ENCODE measurements at places on chromosomes 3 and 15. TPM values are rescaled to one million over a fixed set of nuclear protein-coding genes. Genes with fewer than 3 reads are reported as not detected.

DNA sequence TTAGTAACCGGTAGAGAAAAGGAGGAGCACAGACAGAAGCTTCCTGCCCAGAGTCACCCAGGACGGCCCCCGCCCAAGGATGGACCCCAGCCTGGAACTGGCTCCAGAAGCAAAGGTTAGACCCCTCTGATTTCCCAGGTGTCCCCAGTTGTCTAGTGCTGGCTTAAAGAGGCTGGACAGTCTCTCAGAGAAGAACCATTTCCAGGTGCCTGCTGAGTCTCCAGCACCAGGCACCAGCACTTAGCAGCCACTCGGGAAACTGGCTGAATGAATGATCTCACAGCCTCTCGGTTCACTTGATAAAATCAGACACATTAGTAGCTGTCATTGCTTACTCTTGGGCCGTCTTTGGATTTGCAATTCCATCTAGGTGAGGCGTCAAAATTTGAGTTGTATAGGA, 139.7 kb upstream of the HES1 start:
- H3K27me3 ChIP-seq, result peaks cover 41% of the 10 kb centered on the region
- DNase-seq, result no peak
- no peak overlapping the region for H3K27ac ChIP-seq
- no peaks in the 10 kb centered on the region for H3K4me1 ChIP-seq
- H3K4me3 ChIP-seq, result no peak overlapping the region

GRCh38 chr15:48624700-48625099, 20.8 kb downstream of the FBN1 start:
- peaks cover 11% of the 10 kb centered on the region for H3K4me1 ChIP-seq
- no peaks in the 10 kb centered on the region for H3K27me3 ChIP-seq
- no peak for DNase-seq
- no peak overlapping the region for H3K4me3 ChIP-seq
- peaks cover 13% of the 10 kb centered on the region for H3K36me3 ChIP-seq

DNA sequence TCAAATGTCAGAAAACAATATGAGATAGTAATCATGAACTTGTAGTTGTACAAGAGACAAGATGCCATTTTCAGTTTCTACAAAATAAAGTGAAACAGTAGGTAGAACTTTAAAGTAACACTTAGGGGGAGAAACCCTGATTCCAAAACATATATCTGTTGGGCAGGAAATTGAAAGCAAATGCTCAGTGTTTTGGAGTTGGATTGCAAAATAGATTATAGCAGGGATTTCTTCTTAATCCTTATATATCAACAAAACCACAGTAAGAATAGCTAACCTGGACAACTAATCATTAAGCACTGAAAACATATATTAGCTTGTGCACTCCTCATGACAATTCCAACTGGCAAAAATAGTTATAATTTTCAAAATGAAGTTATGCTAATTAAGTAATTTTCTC, 46.9 kb downstream of the COMMD2 start:
- H3K4me1 ChIP-seq, result peaks cover 8% of the 10 kb centered on the region
- no peaks in the 10 kb centered on the region for H3K36me3 ChIP-seq
- no peak overlapping the region for H3K4me3 ChIP-seq
- DNase-seq, result no peak
- no peaks in the 10 kb centered on the region for H3K27me3 ChIP-seq

Gene SPSB4
- total RNA-seq, result not detected

- no peak for DNase-seq
- no peaks in the 10 kb centered on the region for H3K4me1 ChIP-seq
Observed at GRCh38 chr15:66129586-66129985, 124.0 kb downstream of the MEGF11 start.

Gene GOLGA6D
- total RNA-seq, result not detected

DNA sequence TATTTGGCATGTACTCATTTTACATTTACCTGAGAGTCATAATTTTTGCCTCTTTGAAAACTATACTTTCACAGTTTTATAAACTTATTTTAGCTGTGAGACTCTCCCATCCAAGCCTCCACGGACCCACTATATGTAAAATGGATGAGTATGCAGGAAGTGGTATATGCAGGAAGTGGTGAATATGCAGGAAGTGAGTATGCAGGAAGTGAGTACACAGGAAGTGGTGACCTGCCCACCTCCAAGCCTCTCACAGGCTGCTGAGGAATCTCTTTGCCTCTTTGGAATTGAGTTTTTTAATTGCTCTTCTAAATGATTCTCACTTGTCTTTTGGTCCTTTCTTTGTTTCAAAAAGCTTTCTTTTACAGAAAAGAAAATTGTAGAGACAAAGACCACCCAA, 85.2 kb downstream of the KBTBD8 start:
- H3K27me3 ChIP-seq, result no peaks in the 10 kb centered on the region
- no peaks in the 10 kb centered on the region for H3K4me1 ChIP-seq
- no peaks in the 10 kb centered on the region for H3K36me3 ChIP-seq
- H3K27ac ChIP-seq, result no peak overlapping the region
- DNase-seq, result peak; percentile 62
- H3K4me3 ChIP-seq, result no peak overlapping the region

GRCh38 chr3:132625613-132626012, 28.5 kb downstream of the ACKR4 start:
- no peak for DNase-seq
- no peaks in the 10 kb centered on the region for H3K27me3 ChIP-seq
- H3K4me3 ChIP-seq, result no peak overlapping the region
- no peak overlapping the region for H3K27ac ChIP-seq
- H3K36me3 ChIP-seq, result peaks cover 8% of the 10 kb centered on the region

- H3K27ac ChIP-seq, result no peak overlapping the region
- peaks cover 40% of the 10 kb centered on the region for H3K36me3 ChIP-seq
- DNase-seq, result peak; percentile 51
- H3K27me3 ChIP-seq, result no peaks in the 10 kb centered on the region
- H3K4me1 ChIP-seq, result no peaks in the 10 kb centered on the region
Observed at GRCh38 chr15:66498501-66499386, 1.2 kb upstream of the SNAPC5 start.

Gene MYO9A
- 49.5 TPM for total RNA-seq

DNA sequence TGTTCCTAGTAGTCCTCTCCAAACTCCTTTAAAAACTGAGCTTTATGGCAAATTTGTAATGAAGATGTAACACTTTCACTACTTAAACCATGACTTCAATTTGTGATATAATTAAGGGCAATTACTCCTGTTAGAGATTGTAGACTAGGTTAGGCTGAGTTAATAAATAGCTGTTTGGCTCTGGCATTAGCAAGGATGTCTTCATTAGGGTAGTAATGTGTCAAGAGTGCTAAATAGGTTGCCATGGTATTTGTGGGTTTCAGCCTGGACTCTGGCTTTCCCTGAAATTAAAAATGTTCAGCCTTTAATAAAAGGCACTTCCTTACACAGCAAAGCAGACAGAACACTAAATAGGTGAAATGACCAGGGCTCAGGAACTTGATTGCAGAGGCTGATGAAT, 71.9 kb downstream of the GHSR start:
- peaks cover 52% of the 10 kb centered on the region for H3K36me3 ChIP-seq
- H3K27me3 ChIP-seq, result no peaks in the 10 kb centered on the region
- DNase-seq, result no peak
- H3K4me1 ChIP-seq, result peaks cover 2% of the 10 kb centered on the region
- H3K27ac ChIP-seq, result no peak overlapping the region

DNA sequence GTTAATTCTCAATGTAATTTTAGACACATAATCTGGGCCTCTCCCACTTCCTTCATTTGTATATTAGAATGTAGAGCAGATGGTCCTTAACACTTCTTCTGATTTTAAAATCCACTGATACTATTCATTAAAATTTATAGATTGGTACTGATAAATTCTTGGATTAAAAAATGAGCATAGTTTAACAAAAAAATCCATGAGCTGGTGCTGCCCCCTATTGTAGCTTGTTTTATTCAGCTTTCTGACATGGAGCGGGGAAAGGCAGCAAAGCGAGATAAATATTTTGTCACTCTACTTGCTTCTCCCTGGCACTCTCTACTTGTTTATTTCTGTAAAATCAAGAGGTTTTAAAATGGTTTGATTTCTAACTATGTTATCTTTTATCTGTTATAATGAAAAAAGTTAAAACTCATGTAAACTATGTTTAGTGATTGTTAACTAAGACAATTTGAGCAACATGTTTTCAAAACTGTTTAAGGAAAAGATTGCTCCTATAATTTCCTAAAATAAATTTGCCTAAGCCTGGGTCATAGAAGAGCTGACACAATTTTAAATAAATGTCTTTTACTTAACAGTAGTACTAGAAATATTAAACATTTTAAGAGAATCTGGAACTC, 26.5 kb upstream of the PLOD2 start:
- H3K27ac ChIP-seq, result no peak overlapping the region
- no peaks in the 10 kb centered on the region for H3K27me3 ChIP-seq
- H3K4me3 ChIP-seq, result no peak overlapping the region
- no peaks in the 10 kb centered on the region for H3K4me1 ChIP-seq
- H3K36me3 ChIP-seq, result no peaks in the 10 kb centered on the region

Gene CCR8
- not detected for total RNA-seq

DNA sequence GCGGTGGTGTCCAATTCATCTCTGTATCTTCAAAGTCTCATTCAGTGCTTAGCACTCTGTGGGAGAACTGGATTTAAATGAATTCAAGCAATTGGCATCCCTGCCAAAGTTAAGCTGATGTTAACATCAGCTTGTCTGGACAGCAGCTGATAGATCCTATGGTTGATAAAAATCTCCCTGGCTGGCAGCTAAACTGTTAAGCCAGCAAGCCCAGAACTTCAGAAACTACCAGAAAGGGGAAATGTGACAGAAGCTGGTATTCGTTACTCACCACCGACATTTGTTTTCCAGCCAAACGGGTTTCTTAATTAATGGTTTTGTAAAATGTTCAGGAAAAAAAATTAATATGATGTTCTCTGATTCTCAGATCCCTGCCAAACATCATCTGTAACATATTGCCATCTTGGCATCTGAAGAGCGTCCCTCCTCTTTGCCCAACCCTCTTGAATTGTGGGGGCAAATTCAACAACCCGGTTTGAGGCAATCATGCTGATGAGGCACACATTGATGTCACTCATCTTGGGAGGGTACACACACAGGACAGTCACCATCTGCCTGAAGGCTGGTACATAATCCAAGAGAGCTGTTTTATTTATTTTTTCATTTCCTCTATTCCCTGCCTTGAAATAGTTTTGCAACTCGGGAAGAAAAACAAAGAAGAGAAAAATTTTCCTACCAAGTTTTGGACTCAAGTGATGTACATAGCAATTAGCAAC, 76.3 kb upstream of the ABHD17C start:
- H3K4me3 ChIP-seq, result no peak overlapping the region
- DNase-seq, result peak; percentile 21
- no peaks in the 10 kb centered on the region for H3K27me3 ChIP-seq
- peaks cover 32% of the 10 kb centered on the region for H3K4me1 ChIP-seq

DNA sequence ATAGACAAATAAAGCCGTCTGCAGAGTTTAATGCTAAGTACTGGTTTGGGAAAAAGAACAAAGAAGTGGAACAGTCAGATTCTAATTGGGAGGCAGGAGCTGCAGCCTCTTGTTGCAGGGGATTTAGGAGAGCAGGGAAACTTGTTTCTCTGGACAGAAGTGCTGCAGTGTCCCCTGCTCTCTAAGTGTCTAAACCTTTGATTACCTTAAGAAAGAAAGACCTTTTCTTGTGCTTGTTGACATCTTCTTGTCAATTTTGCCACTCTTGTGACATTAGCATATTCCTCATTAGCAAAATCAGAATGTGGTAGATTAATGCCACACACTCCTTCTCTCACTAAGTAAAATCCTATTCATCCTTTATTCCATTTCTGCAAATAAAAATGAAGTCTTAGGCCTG, 38.8 kb downstream of the TRAT1 start:
- DNase-seq, result no peak
- H3K27ac ChIP-seq, result no peak overlapping the region
- no peak overlapping the region for H3K4me3 ChIP-seq
- H3K27me3 ChIP-seq, result no peaks in the 10 kb centered on the region

Gene CFAP91
- not detected for total RNA-seq

DNA sequence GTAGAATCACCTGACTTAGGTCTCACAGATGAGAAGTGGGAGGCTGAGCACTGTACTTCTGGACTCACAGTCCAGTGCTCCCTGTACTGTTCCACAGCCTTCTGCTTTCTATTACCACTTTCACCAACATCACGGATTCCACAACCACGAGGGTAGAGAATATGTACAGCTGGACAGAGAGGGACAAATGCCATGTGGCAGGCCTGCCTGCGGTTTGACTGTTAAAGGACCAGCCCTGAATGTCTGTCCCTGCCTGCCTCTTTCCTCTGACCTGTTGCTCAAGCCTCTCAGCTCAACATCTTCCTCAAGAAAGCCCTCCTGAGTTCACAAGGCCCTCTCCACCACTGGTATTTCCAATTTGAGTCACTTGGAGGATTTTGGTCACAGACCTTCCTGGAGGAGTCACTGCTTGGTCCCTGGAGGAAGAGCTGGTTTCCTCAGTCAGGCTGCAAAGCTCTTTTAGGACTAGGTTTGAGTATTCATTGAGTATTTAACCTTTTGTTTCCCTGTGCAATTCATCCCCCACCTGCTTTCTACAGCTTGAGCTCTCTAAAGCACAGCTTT, 49.1 kb downstream of the RAB11A start:
- H3K27ac ChIP-seq, result no peak overlapping the region
- no peaks in the 10 kb centered on the region for H3K27me3 ChIP-seq
- H3K36me3 ChIP-seq, result no peaks in the 10 kb centered on the region
- H3K4me1 ChIP-seq, result peaks cover 5% of the 10 kb centered on the region
- H3K4me3 ChIP-seq, result no peak overlapping the region

DNA sequence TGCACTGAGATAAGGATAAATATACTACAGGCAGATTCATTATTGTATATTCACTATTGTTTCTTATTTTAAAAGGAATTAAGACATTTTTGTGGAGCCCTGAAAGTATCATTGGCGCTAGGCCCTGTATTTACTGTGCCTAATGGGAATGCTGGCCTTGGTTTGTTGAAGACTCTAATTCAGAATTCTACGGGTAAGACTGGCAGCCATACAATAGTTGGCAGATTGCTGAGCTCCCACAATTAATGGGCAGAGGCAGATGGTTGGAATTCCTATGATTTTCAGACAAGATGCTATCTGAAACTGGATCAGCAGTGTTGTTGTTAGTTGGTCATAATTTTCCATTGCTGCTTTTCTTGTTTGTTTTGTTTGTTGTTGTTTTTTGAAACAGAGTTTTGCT, 14.7 kb downstream of the PGBD4 start:
- no peak overlapping the region for H3K27ac ChIP-seq
- H3K4me1 ChIP-seq, result no peaks in the 10 kb centered on the region
- no peaks in the 10 kb centered on the region for H3K27me3 ChIP-seq
- H3K36me3 ChIP-seq, result no peaks in the 10 kb centered on the region

- no peaks in the 10 kb centered on the region for H3K36me3 ChIP-seq
- peaks cover 91% of the 10 kb centered on the region for H3K27me3 ChIP-seq
- no peak within 1 kb of the TSS for H3K27ac ChIP-seq
- DNase-seq, result no peak
Observed at GRCh38 chr15:73368301-73369136, at the start of gene HCN4. HCN4 (minus strand) TSS chr15:73368958; CDS start chr15:73368270, 688 bp downstream.

Gene TMCO5A
- not detected for total RNA-seq

Gene SHF
- 1.8 TPM for total RNA-seq

- no peak overlapping the region for H3K4me3 ChIP-seq
- H3K4me1 ChIP-seq, result no peaks in the 10 kb centered on the region
- no peaks in the 10 kb centered on the region for H3K36me3 ChIP-seq
- H3K27me3 ChIP-seq, result no peaks in the 10 kb centered on the region
- no peak overlapping the region for H3K27ac ChIP-seq
Observed at GRCh38 chr15:99963976-99964375, 230.7 kb upstream of the LYSMD4 start.
